ENCODE measurements at places on chromosomes 12 and 14. TPM values are rescaled to one million over a fixed set of nuclear protein-coding genes. Genes with fewer than 3 reads are reported as not detected.

- H3K27me3 ChIP-seq = peaks cover 68% of the 10 kb centered on the region
- no peak for DNase-seq
- no peak overlapping the region for H3K27ac ChIP-seq
- no peaks in the 10 kb centered on the region for H3K36me3 ChIP-seq
- peaks cover 30% of the 10 kb centered on the region for H3K4me1 ChIP-seq
Observed at GRCh38 chr12:49298160-49298559, 3.2 kb downstream of the PRPH start.

GRCh38 chr14:94066089-94066676 lies 14.8 kb downstream of the DDX24 start:
- H3K4me1 ChIP-seq = no peaks in the 10 kb centered on the region
- H3K4me3 ChIP-seq = no peak overlapping the region
- H3K36me3 ChIP-seq = peaks cover 9% of the 10 kb centered on the region
- no peaks in the 10 kb centered on the region for H3K27me3 ChIP-seq

GRCh38 chr14:40574780-40575179 lies 1031.9 kb upstream of the LRFN5 start:
- H3K36me3 ChIP-seq = no peaks in the 10 kb centered on the region
- no peak overlapping the region for H3K4me3 ChIP-seq
- no peak for DNase-seq
- no peaks in the 10 kb centered on the region for H3K4me1 ChIP-seq
- no peaks in the 10 kb centered on the region for H3K27me3 ChIP-seq

UNG gene
- total RNA-seq = 13.5 TPM

GRCh38 chr12:108782971-108783370 lies 51.7 kb upstream of the CORO1C start:
- H3K27ac ChIP-seq = no peak overlapping the region
- no peaks in the 10 kb centered on the region for H3K4me1 ChIP-seq
- peaks cover 17% of the 10 kb centered on the region for H3K36me3 ChIP-seq
- H3K27me3 ChIP-seq = no peaks in the 10 kb centered on the region
- H3K4me3 ChIP-seq = no peak overlapping the region

DNA sequence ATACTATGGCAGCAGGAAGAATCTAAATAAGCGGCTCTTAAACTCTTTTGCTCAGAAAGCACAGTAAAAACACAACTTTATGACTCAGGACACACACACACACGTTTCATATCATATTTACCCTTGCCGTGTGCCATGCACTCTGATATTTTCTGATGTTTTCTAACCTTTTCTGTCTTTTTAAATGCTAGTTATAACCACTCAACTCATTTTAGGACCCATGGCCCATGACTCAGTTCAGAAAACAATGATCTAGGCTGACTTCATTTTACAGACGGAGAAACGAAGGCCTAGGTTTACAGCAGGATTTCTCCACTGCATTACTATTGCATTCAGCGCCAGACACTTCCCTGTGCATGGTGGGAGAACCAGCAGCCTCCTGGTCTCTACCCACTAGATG lies 9.1 kb downstream of the VWF start:
- H3K27me3 ChIP-seq = no peaks in the 10 kb centered on the region
- no peaks in the 10 kb centered on the region for H3K4me1 ChIP-seq
- no peak overlapping the region for H3K4me3 ChIP-seq
- no peaks in the 10 kb centered on the region for H3K36me3 ChIP-seq
- H3K27ac ChIP-seq = no peak overlapping the region

TTC9 gene
- 14.0 TPM for total RNA-seq

DNA sequence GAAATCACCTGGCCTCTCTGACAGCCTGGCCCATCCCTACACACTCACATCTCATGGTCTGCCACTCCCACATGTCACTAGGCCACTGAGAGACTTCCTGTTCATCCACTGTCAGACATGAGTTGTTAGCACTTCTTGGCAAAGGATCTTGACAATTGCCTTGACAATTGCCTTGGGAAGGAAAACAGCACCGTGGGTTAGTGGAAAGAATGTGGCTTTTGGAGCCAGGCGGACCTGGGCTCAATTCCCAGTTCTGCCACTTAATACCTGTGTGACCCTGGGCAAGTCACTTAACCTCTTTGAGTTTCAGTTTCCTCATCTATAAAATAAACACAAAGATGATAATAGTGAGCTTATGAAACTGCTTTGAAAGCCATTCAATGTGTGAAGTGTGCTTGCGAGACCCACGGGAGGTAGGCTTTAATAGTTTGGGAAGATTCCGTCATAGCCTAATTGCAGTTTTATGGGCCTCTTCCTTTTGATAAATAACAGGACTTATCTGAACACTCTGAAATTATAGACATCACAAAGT lies 250.4 kb downstream of the C12orf75 start:
- H3K27ac ChIP-seq = no peak overlapping the region
- H3K27me3 ChIP-seq = no peaks in the 10 kb centered on the region

VRK1 gene
- total RNA-seq = 35.3 TPM

GRCh38 chr14:105069871-105070759 lies 4.9 kb upstream of the GPR132 start:
- peak overlapping the region; percentile 98 for H3K27ac ChIP-seq
- DNase-seq = peak; percentile 67
- H3K36me3 ChIP-seq = no peaks in the 10 kb centered on the region
- H3K4me3 ChIP-seq = peak overlapping the region; percentile 40

DNA sequence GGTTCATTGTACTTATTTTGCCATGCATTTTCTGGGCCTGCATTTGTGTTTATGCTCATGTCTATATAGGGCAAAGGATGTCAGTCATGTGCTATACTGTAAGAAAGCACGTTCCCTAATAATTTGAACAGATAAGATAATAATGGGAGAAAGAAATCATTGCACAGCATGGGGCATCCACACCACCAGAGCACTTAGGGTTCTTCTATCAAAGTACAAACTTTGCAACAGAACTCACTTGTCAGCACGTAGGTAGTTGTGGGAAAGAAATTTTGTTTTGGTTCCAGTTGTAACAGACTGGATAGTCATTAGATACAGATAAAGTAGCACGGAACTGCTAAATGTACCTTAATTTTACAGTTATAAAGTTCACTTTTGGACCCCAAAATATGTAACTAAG lies 10.1 kb downstream of the PPP1CC start:
- no peaks in the 10 kb centered on the region for H3K27me3 ChIP-seq
- DNase-seq = no peak
- H3K4me3 ChIP-seq = no peak overlapping the region
- H3K36me3 ChIP-seq = peaks cover 15% of the 10 kb centered on the region
- peaks cover 28% of the 10 kb centered on the region for H3K4me1 ChIP-seq

- no peaks in the 10 kb centered on the region for H3K36me3 ChIP-seq
- H3K4me3 ChIP-seq = no peak overlapping the region
- H3K4me1 ChIP-seq = peaks cover 16% of the 10 kb centered on the region
- DNase-seq = no peak
- no peak overlapping the region for H3K27ac ChIP-seq
Observed at GRCh38 chr12:113862590-113863454, 103.3 kb downstream of the RBM19 start.

- DNase-seq = no peak
- H3K4me1 ChIP-seq = no peaks in the 10 kb centered on the region
- no peaks in the 10 kb centered on the region for H3K27me3 ChIP-seq
- H3K36me3 ChIP-seq = no peaks in the 10 kb centered on the region
Observed at GRCh38 chr14:61841145-61841544, 78.9 kb downstream of the SNAPC1 start.

TMTC1 gene
- total RNA-seq = not detected

SRGAP1 gene
- total RNA-seq = 0.22 TPM

DNA sequence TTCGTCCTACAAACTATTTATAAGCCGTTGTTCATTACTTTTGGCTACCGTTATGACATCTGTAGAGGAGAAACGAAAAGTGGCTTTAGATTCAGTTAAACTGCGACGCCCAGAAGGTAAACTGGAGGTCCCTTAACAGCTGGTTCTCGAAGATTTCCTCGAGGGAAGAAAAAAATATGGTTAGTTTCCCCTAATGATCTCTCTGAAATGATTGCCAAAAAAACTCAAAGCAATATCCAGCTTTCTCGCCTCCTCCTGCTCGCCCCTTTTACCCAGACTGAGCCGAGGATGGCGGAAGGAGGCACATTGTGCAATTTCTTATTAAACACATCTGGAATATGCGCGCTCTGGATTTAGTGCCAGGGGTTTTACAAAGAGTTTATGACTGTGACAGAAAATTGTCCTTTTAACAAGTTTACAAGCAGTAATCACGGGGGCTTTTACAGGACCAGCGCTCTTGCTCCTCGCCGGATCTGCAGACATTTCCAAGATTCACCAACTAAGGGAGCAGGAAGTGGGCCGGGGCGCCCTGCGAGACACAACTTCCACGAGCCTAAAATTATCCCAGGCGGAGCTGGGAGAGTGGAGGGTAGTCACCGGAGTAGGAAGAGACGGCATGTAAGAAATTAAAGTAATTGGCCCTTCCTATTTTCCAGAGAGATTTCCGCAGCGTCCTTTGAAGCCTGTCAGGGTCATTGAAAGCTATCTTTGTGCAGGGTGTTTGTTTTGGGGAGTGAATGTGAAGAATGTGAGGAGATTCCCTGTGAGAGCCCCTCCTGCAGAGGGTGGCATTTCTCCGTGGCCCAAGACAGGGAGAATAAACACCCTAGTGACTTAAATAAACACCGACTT lies 5.6 kb downstream of the SIX1 start:
- peaks cover 92% of the 10 kb centered on the region for H3K27me3 ChIP-seq
- H3K4me1 ChIP-seq = peaks cover 66% of the 10 kb centered on the region
- DNase-seq = peak; percentile 24
